ENCODE measurements at places on chromosomes 4 and X.

DNA sequence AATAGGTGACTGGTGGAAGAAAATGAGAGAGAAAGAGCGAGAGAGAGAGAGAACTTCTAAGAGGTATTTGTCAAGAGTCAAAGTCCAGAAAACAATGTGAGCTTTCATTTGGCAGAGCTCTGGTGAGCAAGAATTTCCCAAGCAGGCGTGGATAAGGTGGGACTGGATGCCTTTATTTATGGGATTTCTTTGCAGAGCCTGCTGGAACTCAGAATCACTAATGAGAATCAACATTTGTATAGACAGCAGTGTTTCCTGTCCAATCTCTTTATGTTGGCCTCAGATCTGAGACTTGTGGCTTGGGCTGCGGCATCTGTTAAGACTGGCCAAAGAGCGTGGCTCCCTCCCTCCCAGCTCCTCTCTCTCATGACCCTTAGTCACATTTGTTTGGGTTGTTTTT is 67.9 kb upstream of the TBL1X start:
- no peak for DNase-seq

- no peak for DNase-seq
These were observed 89.3 kb downstream of the TSPAN5 start for GRCh38 chr4:98568941-98569663.

GRCh38 chr4:1879485-1879884 is 8.3 kb downstream of the NSD2 start:
- no peak for DNase-seq

DNA sequence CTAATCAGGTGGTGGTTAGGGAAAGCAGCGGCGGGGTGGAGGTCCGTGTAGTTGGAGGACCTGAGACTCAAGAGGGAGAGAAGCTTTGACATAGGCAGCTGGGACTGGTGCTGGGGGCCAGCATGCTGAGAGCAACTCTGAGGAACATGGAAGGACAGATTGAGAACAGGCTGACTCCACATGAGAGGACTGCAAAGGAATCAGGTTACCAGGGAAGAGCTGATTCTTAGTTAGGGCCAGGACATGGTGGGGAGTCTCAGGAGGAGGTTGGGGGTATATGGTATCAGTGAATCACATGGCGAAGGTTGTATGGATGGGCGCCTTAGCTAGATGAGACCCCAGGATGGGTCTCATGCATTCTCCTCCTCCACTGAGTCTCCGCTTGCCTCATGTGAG is 264.0 kb upstream of the BOD1L1 start:
- DNase-seq, result no peak

DNA sequence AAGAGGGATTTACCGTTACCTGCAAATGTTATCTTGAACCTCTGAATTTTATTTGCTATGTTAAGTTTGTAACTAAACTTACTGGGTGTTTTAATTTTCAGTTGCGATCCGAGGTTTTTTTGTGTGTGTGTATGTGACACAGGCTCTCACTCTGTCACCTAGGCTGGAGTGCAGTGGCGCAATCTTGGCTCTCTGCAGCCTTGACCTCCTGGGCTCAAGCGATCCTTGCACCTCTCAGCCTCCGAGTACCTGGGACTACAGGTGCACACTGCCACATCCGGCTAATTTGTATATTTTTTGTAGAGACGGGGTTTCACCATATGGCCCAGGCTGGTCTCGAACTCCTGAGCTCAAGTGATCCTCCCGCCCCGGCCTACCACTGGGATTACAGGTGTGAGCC is 18.5 kb downstream of the PDK3 start:
- no peak for DNase-seq

GRCh38 chrX:77564823-77565222 is 117.6 kb downstream of the FGF16 start:
- no peak for DNase-seq

DNA sequence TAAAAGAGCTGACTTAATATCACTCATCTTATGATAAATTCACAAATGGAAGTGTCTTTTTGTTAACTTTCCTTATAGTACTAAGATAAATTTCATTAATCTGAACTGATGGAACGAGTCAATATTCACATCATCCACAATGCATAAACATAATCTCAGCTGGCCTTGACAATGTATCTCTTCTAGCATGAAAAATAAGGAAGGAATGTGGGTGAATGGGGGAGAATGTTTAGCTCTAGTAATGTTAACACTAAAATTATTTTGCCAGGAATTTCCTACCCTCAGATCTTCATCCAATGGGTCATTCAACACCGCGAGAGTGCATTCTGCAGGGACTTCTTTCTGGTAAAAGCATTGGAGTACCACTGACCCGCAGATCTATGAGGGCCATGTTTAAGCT is 15.8 kb downstream of the TRPC3 start:
- no peak for DNase-seq

GRCh38 chr4:96431094-96431493 is 591.2 kb downstream of the PDHA2 start:
- no peak for DNase-seq

- DNase-seq, result no peak
These were observed 18.6 kb upstream of the ARSJ start for GRCh38 chr4:113998079-113998478.

- DNase-seq, result no peak
These were observed 281.7 kb downstream of the UNC5C start for GRCh38 chr4:95267081-95267480.

DNA sequence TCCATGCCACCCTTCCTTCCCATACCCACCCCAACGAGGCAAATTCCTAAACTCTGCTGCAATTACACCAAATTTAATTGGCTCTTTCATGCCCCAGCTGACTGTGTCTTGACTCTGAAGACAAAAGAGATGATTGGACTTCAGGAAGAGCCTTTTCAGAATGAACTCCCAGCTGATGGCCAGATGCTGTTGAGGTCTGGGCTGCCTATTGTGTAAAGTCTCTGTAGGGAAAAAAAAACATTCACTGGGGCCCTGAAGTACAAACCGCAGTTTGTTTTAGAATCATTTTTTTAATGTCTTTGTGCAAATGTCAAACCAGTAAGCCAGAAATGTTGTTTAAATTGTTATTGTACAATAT is 174.8 kb downstream of the HHIP start:
- DNase-seq, result no peak

DNA sequence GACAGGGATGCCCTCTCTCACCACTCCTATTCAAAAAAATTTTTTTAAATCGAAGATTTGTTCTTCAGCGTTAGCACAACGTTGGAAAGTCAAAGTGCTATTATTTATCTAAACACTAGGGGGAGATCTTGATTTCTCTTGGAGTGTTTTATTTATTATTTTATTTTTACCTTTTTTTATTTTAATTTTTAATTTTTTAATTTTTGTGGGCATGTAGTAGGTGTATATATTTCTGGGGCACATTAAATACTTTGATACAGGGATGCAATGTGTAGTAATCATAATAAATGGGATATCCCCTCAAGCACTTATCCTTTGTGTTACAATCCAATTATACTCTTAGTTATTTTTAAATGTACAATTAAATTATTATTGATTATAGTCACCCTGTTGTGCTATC is 37.4 kb upstream of the SLC10A4 start:
- DNase-seq, result no peak

- DNase-seq, result no peak
These were observed 79.1 kb downstream of the NPFFR2 start for GRCh38 chr4:72110886-72111285.

GRCh38 chr4:119697887-119698393 is 69.3 kb upstream of the PDE5A start:
- no peak for DNase-seq

- no peak for DNase-seq
These were observed at the start of gene TMSB15A for GRCh38 chrX:102515975-102516941. TSS of gene TMSB15A (minus strand) at chrX:102516739.

- DNase-seq, result no peak
These were observed at the start of gene CXCL3 for GRCh38 chr4:74038425-74039314. TSS of gene CXCL3 (minus strand) at chr4:74038689. CDS start at chr4:74038611, 78 bp downstream.

GRCh38 chr4:155818639-155819038 is 47.4 kb downstream of the ASIC5 start:
- DNase-seq, result no peak

DNA sequence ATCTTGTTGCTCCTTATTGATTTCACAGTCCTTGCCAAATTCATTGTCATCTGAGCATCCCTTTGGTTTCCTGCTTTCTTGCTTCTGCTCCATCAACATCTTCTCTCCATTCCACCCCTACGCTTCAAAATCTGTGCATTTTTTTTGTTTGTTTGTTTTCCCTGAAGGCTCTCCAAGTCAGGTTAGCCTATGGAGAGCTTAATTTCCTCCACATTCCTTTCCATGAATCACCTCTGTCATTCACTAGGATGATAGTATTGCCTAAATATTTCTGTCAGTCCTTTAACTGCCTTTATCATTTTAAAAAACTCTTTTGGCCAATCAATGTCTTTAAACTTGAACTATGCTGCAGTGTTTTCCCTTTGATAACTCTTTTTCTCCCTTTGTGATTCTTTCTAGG is 67.7 kb downstream of the PPARGC1A start:
- no peak for DNase-seq

GRCh38 chrX:149871940-149872339 is 9.0 kb upstream of the MAGEA8 start:
- DNase-seq, result peak; percentile 64

GRCh38 chr4:152676052-152676854 is 3.5 kb downstream of the TMEM154 start:
- DNase-seq, result no peak

DNA sequence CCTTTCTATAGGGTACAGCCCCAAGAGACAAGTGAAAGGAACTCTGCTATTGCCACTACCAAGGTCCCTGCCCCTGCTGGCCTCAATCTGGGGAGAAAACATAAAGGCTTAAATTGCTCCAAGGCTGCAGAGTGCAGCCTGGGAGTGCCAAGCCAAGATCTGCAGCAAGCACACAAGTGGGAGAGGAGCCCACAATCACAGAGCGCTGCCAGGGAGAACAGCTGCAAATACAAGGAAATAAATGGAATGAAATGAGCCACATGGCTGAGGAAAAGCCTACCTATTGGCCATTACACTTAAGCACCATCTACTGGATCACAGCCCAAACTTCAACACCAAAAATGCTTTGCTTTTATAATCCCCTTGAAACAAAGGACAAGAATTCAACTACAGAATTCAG is 582.4 kb downstream of the FAM133A start:
- DNase-seq, result no peak

DNA sequence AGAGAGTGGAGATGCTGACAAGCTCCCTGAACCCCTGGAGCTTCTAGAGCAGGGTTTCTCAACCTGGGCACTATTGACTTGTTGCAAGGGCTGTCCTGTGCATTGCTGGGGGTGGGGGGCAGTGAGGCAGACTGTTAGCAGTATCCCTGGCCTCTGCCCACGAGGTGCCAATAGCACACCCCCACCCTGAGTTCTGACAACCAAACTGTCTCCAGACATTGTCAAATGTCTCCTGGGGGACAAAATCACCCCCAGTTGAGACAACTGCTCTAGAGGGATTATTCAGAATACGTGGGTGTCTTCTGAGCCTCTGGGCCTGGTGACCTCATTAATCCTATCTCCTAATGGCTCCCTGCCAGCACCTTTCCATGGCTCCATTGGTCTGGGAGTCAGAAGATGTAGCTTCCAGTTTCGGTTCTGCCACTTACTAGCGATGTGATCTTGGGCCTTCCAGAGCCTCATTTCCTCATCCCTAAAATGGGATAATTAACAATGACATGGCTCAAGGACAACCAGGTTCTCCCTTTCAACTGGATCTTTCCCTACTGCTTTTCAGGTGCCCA is 17.6 kb upstream of the PJA1 start:
- no peak for DNase-seq

- DNase-seq, result no peak
These were observed 46.9 kb downstream of the KIF4A start for GRCh38 chrX:70336767-70337166.

- DNase-seq, result no peak
These were observed 162.1 kb downstream of the KDM6A start for GRCh38 chrX:45035071-45035470.

GRCh38 chrX:154605566-154605965 is 13.5 kb downstream of the CTAG1B start:
- no peak for DNase-seq

DNA sequence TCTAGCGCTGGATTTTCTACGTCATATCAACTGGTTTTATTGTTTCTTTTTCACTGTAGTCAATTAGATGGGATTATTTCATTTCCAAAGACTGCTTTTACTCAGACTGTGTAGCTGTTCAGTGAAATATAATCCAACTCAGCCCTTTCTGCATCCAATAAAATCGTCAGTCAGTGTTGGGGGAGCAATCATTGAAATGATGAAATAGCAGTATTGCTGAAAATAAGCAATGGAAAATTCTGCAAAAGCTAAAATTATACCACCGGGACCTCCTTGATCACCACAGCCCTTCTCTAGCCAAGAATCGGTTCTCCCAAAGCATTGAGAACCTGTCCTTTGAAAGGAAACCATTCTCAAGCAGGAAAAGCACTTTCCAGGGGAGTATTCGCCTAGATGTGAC is 243.1 kb upstream of the TENM3 start:
- DNase-seq, result no peak

- no peak for DNase-seq
These were observed 99.6 kb downstream of the ADAM29 start for GRCh38 chr4:175017751-175018150.

- no peak for DNase-seq
These were observed 179.7 kb upstream of the RASGEF1B start for GRCh38 chr4:81651243-81651899.

- DNase-seq, result no peak
These were observed 23.5 kb upstream of the ELF2 start for GRCh38 chr4:139200506-139200905.

DNA sequence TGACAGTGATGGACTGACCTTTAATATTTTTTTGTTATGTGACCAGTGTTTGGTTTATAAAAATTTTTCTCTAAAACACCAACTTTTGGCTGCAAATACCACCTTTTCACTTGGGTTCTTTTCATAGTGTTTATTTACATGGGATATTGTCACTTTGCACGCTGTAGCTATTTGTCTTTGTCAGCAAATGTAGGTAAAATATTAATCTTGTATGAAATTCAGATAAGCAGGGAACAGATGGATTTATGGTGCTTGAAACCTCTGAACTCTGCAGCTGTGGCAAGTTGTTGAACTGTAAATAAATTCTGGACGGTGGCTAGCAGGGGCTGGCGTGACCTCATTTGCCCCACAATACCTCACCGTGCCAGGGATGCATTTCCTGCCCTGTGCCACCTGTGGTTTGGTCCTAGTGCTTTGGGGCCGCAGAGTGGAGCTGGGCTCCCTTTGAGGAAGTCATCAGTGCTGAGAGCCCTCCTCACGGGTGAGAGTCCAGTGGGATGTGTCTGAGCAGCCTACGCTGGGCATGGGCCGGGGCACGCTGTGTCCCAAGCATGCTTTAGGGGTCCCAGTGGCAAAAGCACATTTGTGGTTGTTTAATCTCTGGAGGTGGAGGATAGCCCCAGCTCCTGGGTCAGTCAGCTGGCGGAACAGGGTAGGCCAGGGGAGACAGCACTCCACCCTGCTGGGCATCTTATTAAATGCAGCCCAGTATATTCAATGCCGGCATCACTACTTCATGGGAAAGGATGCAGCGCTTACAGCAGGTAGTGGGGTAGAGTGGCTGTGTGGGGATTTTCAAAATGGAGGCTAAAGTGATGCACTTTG is 108.6 kb downstream of the TBL1X start:
- no peak for DNase-seq

DNA sequence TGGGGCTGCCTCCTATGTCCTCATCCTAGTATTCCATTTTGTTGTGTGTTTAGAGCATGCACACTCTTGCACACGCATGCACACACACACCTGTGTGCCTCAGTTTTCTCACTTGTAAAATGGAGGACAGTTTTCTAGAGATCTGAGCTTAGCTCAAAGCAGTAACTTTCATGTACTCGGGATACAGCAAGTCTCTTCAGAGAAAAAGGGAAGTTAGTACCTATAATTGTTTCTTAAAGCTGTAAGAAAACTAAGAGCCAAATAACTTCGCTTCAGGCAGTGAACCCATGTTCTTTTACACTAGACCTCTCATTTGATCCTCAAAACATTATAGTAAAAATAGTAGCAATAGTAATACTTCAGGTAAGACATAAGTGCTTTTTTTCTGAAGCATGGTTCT is 49.6 kb downstream of the KIT start:
- no peak for DNase-seq
